Left renal cortex interstitium (tissue), 4 donors: ENCODE measurements at places on chromosomes 3 and 15.

DNA sequence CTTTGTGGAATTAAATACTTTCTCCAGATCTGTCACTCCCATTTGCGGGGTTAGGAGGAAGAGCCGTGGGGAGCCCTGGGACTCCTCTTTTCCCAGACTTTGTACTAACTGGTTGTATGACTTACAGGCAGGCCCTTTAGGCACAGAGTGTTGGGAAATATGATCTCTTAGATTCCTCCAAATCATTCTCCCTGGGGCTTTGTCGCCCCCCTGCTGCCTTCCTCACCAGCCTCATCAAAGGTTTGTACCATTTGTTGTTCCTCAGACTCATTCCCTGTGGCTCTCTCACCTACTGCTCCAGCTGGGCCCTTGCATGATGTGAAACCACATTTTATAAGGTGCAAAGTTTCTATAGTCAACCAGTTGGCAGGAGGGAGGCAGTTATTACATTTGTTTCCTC, 56.4 kb downstream of the CRYGS start:
- no peak for DNase-seq

GRCh38 chr3:4394567-4394966, 72.5 kb downstream of the SUMF1 start:
- DNase-seq = no peak

DNA sequence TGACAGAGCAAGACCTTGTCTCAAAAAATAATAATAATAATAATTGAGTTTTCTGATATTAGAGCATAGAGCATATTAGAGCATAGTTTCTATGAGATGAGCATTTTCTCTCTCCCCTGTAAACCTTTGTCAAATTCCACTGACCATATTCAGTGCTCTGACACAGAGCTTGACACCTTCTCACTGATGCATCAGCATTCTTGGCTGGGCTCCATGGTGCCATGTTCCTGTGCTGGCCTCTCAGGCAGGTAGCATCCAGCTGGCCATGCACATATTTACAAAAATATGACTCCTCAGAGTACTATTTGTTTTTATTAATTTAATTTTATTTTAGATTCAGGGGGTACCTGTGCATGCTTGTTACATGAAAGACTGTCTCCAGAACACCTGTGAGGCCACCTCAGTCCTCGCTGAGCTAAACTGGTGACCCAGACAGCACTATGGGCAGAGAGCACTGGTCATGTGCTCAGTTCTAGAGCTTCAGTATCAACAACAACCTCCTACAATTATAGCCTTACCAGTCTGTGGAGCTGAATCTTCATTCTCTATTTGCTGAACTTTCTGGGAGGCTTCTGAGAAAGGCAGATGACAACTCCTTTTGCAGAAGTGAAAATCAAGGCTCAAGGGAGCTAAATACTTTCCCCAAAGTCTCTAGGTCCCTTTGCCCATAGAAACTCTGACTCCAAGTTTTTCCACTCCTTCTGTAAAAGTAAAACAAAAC, 21.6 kb upstream of the SLC28A2 start:
- DNase-seq = no peak

- DNase-seq = no peak
Measured at GRCh38 chr15:39613271-39613670, 32.4 kb downstream of the THBS1 start.

DNA sequence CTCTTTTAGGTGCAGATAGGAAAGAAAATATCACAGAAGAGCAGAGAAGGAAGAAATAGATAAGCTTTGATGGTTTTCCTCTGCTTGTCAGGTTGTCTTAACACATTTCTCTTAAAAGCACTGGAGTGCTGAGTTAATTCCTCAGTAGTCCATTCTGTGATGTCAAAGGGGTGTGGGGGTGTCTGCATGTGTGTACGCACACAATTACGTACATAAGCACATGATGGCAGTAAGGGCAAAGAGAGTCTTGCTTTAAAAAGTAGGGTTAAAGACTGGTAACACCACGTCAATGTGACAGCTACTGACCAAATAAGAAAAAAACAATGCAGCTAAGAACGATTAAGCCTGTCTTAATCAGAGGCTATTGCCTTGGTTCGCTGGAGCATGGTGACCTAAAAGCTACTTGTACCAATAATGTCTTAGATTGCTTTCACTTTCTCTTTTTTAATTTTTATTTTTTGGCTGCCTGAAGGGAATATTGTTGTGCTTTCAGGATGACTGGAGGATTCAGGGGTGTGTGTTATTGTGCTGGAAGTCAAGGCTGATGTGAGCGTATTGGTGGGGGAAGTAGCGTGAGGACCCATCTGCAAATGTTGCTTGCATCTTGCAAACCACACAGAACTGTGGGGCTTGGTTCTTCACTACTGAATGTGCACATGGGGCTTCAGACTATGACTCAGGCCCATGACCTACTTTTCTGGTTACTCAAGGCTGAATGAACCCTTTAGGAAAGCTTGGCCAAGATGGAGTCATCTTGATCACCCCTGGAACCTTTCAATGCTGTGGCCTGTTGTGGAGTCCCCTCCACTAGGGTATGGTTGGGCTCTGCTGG, 417.8 kb upstream of the TPM1 start:
- DNase-seq = no peak

GRCh38 chr3:120025520-120025919, 68.7 kb downstream of the GSK3B start:
- DNase-seq = no peak

DNA sequence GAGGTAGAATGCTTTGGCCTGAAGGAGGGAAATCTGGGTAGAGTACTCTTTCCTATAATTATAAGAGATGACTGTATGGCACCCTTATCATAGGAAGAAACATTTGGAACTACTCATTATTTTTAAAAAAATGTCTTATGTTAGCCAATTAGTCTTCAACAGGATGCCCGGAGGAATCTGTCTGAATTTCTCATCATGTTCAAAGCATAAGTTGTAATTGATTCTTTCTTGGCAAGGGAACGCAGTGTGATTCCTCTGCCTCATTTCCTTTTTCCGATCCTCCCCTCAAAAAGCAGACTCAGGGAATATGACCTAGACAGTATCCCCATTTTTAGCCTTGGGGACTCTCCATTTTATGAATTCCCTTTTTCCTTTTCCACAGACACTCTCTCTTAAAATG, 165.1 kb downstream of the IL5RA start:
- no peak for DNase-seq

- DNase-seq = no peak
Measured at GRCh38 chr3:15708882-15709677, 88.7 kb downstream of the ANKRD28 start.

GRCh38 chr3:158094235-158095110, 11.7 kb downstream of the SHOX2 start:
- DNase-seq = no peak

GRCh38 chr3:112307557-112307956, 13.5 kb upstream of the SLC9C1 start:
- no peak for DNase-seq

- no peak for DNase-seq
Measured at GRCh38 chr3:87958289-87958688, 100.5 kb downstream of the CGGBP1 start.

- DNase-seq = no peak
Measured at GRCh38 chr3:72203613-72204349, 418.8 kb upstream of the PROK2 start.

GRCh38 chr3:41175365-41175764, 23.9 kb upstream of the CTNNB1 start:
- no peak for DNase-seq

GRCh38 chr15:84955089-84955848, 26.4 kb upstream of the PDE8A start:
- DNase-seq = peak; percentile 48

- DNase-seq = no peak
Measured at GRCh38 chr3:11672363-11672762, 28.6 kb upstream of the VGLL4 start.

DNA sequence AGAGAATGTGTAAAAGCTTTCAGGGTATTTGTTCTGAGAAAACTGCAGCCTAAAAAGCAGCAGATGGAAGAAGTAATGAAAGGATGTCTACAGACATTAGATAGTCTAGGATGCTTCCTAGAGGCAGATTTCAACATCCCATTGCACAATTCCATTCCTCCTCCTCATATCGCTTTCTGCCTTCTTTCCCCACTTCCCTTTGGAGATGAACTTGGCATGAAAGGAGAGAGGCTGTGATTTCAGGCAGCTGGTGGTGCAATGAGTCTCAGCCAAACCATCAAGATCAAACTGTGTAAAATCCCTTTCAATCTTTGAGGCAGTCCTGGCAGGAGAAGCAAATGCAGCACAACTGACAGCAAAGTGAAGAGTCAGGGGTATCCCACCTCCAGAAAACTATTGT, 438.7 kb upstream of the KCNMB2 start:
- no peak for DNase-seq

GRCh38 chr3:133691273-133692107, 29.7 kb upstream of the TOPBP1 start:
- DNase-seq = no peak

GRCh38 chr3:48399387-48400172, 27.6 kb downstream of the FBXW12 start:
- DNase-seq = no peak

DNA sequence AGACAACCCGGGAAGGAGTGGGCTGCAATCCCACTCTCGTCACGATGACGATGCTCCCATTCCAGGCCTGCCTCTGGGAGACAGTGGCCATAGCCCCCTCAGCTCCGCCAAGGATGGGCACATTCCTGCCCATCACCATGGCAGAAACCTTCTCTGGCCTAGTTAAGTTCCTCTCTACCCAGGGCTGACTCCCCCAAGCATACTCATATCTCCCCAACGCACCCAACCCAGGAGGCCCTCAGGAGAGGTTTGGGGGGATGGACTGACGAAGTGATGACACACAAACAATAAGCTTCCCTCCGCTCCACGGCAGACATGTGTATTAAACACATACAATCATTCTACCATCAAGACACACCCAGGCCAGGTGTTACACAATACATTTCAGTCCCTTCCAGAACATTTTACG, 60.1 kb downstream of the VGLL4 start:
- DNase-seq = no peak

GRCh38 chr3:111944372-111944771, 34.5 kb upstream of the ABHD10 start:
- no peak for DNase-seq

DNA sequence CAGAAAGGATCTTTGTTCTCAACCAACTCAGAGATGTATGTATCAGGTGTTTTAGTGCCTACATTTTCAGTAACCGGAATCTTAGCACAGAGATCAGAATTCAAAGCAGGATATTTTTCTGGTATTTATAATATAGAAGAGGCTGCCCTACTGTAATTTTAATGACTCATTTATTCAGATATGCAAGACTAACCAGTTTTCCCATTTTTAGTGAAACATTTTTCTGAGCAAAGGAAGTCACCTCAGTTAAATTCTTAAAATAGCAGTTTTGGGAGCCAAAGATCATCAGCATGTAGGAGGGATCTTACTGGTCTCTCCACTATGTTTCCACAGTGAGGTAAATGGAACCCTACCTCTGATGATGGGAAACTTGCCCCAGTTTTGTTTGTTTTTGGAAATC, 42.0 kb downstream of the SRP14 start:
- DNase-seq = no peak

DNA sequence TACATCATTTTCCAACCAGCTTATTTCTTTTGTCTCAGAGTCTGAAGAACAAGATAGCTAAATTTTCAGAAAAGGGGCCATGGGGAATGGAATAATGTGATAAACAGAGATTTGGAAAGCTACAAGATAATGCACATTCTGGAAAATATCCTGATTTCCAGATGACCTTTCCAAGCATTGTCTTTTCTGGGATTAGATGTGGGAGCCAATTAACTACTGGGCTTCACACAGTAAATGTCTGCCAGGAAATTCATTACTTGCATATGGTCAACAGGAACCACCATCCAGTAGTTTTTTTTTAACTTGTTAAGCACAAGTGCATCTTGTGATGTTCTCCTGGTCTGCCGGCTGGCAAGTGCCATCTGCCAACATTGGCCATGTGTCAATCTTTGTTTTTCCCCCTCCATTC, 131.1 kb upstream of the BFSP2 start:
- no peak for DNase-seq

- DNase-seq = no peak
Measured at GRCh38 chr3:117719316-117719926, 1009.8 kb downstream of the TUSC7 start.

- DNase-seq = no peak
Measured at GRCh38 chr15:45157974-45158373, 28.2 kb downstream of the DUOX1 start.

DNA sequence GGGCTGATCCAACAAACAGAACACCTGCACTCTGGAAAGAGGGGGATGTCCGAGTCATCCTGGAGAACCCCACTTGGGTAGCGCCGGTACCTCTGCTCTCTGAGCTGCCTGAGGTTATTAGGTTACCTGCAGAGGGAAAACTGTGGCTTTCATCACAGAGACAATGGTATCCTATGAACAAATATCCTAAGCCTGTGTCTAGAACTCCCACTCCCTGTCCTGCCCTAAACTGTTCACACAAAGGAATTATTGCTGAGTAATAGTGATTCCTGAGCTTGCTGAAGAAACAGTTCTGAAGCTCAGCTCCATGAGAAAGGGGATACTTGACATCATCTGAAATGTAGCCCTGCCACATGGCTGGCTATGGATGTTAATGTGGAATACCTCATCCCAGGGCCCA, 31.9 kb upstream of the WNT5A start:
- no peak for DNase-seq

GRCh38 chr3:151301787-151302186, 14.8 kb downstream of the GPR87 start:
- no peak for DNase-seq

DNA sequence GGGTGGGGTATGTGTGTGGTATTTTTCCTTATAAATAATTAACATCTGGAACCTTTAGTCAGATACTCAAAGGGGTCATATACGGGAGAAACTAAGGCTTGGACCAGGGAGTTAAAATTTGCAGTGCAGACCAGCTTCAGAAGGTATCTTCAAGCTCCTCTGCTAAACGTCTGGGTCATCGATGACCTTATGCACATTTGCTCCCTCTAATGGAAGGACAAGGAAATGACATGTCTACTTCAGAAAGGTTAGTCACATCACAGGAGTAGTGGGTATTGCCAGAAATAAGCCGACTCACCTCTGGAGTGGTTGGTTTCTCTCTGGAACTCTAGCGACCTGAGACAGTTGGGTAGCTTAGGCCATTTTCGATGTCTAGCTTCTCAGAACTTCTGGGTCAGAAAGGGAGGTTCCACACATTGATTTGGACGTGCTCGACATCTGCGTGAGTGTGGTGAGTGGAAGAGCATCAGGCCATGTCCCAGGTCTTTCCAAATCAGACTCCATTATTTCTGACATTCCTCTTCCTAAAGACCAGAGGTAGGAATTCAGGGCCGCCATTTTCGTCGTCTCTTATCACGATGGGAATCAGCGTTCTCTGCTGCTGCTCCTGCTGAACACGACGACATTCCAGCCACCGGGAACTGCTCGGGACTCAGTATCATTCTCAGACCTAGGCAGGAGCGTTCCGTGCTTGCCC, 31.8 kb upstream of the RASA2 start:
- no peak for DNase-seq
